CD4-positive, alpha-beta T cell treated with Interleukin-15 for 4 hours (primary cell): ENCODE measurements at places on chromosomes 1 and 21.
A peak's percentile ranks its signal among the peaks of the same experiment; 100 is the strongest.

- DNase-seq, result no peak
Observed at GRCh38 chr1:3978990-3979325, 78.9 kb upstream of the C1orf174 start.

GRCh38 chr1:82215056-82215852, 414.5 kb downstream of the ADGRL2 start:
- no peak for DNase-seq

DNA sequence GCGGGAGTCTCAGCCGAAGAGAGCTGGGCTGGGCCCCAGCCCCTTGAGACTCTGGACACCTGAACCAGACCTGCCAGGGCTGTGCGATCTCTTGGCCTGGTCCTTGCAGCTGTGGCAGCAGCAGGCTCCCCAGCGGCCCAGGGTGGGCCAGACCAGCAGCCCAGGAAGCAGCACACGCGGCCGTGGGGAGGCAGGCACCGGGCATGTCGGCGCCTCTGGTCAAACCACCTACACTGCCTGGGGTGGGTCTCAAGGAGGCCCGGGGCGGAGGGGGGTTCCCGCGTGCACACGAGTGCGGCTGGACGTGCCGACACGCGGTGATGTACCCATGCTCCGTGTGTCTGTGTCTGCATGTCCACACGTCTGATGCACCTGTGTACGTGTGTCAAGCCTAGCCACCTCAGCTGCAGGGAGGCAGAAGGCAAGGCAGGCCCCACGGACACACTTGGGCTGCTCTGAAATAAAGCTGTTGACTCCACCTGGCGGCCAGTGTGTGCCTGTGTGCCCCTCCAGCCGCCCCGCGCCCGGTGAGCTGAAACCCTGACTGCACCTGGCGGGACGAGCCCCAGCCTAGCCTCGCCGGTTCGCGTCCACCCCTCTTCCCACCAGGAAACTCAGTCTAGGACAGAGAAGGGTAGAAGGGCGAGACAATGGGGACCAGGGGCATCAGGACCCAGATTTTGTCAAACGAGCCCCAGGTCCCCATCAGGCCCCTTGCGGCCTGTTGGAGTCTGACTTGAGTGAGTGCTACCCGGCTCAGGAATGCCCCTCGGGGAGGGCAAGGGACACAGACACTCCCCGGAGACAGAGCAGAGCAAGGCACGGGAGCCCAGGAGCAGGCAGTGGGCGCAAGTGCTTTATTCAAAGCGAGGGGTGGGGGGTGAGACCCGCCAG, 11.6 kb downstream of the SCNN1D start:
- DNase-seq, result peak; percentile 69

DNA sequence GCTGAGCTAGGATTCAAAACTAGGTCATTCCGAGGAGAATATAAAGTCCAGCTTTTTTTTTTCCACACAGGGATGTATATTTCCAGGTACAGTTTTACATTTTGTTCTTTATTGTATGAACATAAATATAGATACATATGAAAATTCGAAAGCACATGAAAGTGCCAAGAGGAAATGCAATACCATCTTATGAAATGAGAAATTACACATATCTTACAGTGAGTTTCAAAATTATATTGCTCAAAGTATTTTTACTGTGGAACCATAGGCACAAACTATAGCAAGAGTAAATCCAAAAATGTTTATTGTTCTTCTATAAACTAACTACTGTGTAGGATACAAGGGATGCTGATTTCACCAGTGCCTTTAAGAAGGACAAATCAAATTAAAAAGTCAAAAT, 39.0 kb downstream of the PTPRC start:
- DNase-seq, result no peak

DNA sequence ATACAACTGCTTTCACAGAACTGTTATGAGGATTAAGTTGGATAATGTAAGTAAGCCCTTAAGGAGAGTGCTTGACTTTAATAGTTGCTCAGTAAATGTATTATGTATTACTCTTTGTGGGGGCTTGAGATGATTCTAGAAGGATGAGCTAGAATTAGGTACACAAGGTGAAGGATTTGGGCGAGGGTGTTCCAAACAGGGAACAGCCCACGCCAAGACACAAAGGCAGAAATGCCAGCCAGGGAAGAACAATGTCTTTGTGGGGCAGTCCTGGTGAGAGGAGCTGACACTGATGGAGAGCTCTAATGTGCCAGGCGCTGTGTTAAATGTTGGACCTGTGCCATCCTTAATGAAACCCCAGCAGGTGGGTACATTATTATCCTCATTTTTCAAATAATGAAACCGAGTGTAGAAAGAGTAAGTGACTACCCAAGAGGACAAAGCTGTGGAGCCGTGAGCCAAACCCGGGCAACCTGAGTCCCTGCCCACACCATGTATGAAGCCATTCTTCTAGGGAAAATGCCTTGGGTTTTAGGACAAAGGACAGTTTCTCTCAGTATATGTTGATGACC, 362.4 kb downstream of the HHAT start:
- no peak for DNase-seq

GRCh38 chr1:176205332-176205914, 1.7 kb downstream of the COP1 start:
- no peak for DNase-seq

DNA sequence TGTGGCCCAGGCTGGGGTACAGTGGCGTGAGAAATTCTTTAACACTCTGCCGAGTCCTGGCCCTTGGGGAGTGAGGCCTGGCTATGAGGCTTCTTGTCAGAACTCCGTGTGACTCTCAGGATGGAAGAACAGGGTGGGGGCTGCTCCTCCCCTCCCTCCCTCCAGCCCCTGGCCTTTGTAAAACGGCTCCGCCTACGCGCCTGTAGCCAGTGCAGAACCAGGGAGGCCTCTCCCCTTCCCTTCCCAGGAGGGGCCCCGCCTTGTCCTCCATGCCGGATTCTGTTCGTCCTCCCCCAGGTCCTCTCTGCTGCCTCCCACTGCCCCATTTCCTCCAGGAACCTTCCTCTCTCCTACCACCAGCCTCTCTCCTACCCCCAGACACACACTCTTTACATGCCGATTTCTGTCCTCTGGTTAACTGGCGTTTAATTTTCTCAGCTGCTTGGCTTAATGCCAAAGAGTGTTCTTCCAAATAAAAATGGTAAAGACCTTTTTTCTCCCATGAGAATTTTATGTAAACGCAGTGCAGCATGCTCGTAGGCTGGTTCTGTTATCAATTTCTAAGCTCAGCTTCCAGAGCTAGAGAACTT, 21.0 kb downstream of the PDE9A start:
- no peak for DNase-seq

GRCh38 chr1:22508991-22509390, 54.3 kb upstream of the EPHA8 start:
- DNase-seq, result no peak

- no peak for DNase-seq
Observed at GRCh38 chr1:198876371-198876871, 237.6 kb downstream of the PTPRC start.

DNA sequence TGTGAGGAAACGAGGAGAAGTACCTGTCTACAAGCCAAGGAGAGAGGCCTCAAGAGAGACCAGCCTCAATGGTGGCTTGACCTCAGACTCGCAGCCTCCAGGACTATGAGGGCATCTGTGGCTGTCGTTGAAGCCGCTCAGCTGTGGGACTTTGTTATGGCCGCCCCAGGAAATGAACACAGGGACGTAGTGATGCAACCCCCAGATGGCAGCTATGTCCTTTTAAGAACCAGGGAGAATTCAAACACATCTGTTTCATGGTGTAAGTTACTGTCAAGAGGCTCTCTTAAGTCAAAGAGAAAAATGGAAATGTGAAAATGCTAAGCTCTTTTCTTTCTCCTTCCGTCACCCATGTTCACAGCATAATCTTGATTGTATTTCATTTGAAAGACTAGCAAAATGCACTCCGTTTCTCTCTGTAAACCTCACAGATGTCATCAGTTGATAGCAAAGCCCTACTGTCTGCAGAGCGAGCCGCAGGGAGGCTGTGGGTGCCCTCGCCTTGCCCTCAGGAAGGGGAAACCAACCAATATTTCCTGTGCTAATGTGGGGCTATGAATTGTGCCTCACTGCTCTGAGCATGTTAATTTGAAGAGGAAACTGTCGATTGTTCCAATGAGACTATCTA, 21.3 kb downstream of the UBASH3A start:
- DNase-seq, result peak; percentile 84

- no peak for DNase-seq
Observed at GRCh38 chr1:211643324-211644212, 31.9 kb downstream of the NEK2 start.

DNA sequence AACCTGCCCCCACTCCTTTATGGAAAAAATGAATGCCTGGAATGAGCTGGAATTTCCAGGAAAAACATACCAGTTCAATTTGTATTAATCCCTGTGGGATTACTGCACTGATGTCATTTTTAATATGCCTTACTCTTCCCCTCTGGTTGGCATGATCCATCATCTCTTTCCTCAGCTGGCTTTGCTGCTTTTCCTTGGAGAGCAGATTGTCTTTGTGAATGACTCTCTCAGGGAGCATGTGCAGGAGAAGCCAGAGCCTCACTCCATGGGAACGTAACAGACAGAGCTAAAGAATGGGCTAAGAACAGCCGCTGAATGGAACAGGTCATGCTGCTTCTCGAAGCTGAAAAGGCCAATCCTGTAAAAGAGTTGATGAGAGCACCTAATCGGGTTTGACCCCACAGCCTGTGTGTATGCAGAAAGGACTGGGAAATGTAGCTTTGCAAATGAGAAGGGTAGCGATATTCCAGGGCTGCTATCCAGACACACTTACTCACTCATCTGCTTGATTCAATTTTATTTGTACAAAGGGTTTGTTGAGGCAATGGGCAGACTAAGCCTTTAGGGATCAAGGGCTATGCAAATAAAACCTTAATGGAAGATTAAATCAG, 20.7 kb downstream of the PHC2 start:
- no peak for DNase-seq

DNA sequence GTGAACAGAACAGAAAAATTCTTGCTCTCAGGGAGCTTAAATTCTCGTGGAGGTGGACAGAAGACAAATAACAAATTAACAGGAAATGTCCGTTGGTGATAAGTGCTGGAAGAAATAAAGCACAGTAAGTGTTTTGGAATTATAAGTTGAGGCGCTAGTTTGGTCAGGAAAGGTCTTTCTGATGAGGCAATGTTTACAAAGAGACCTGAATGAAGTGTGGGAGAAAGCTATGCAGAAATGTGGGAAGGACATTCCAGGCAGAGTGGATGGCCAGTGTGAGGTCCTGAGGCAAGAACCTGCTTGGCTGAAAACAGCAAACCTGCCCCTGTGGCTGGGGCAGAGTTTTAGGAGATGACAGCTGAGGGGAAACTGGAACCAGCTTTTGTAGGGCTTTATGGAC, 23.3 kb downstream of the NGF start:
- no peak for DNase-seq

DNA sequence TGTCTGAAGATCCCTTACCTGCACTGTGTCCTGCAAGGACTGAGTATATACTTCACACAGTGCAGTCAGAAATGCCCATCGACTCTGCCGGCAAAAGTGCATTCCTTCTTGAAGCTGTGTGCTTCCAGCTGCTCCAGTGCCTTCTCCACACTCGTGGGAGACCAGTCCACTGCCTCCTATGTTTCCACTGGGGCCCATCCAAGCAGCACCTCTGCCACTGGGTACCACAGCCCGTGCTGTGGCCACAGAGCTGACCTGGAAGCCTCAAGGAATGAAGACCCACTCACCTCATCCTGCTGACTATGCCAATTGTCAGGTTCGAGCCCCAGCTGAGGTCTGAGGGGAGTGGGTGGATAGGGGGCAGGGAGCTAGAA, 108.1 kb downstream of the GDAP2 start:
- no peak for DNase-seq

GRCh38 chr1:199913318-199913717, 114.2 kb upstream of the NR5A2 start:
- no peak for DNase-seq

GRCh38 chr21:45316871-45317397, 29.2 kb upstream of the POFUT2 start:
- DNase-seq, result no peak

DNA sequence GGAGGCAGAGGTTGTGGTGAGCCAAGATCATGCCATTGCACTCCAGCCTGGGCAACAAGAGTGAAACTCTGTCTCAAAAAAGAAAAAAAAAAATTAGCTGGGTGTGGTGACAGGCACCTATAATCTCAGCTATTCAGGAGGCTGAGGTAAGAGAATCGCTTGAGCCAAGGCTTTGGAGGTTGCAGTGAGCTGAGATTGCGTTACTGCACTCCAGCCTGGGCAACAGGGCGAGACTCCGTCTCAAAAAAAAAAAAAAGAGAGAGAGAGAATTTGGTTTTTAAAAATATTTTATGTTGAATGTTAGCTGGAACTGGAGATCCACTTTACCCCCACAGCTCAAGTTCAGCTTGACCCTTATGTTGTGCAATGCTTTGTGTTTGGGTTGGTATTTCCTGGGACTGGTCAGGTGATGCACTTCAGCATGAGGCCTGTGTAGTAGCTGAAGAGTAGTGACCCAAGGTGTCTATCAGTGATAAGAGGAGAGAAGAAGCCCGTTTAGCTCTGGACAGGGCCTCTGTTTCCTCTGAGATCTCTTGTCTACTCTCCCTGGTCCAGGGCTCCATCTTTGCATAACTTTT, 36.8 kb upstream of the MACF1 start:
- no peak for DNase-seq

DNA sequence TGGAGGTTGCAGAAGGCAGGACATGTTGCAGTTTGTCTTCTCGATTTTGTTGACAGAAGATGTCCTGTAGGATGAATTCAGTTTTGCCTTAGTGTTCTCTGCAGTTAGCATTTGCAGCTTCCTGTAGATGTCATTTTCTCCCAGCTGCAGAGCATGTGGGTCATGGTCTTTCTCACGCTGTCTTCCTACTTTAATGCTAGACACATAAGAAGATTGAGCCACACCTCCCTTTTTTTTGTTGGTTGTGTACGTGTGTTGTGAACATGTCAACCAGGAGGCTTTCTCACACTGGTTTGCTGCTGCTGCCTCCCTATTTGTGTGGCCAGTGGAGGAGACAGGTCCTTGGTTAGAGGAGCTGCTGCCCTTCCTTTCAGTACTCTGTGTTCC, 110.7 kb downstream of the VPS13D start:
- DNase-seq, result no peak

- DNase-seq, result no peak
Observed at GRCh38 chr1:42484382-42484781, 21.3 kb downstream of the CCDC30 start.

DNA sequence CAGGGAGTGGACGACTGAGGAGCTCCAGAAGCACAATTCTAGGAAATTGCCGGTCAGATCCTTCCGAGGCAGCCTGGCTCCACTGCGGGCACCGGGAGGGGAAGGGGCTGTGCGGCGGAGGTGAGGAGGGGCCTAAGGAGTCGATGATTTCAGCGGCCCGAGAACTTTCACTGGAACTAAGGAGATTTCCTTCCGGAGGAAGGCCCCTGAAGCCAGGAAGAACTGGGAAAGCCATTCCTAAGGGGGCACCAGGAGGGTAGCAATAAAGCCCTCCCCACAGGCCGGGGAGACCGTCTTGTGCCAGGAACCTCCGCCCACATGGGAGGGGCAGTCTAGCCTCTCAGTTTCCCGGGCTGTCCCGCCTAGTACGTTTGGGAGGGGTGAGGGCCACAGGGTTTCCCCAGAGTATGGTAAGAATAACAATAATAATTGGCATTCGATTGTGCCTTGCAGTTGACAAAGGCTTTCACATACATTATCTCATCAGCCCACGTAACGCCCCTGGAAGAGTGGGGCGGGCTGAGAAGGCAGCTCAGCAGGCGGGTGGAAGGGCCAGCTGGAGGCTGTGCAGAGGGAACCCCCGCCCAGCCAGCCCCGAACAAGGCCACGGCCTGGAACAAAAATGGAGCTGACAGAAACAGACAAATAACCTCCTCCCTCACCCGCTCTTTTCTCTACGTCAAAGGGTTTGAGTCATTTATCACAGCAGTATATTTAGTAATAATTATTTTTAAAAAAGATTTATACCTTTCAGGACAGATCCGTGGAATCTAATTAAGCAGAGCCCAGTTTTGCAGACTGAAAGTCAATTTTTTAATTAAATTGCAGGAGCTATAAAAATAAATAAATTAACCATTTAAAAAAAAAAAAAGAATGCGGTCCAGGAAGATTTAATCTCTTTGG, 19.8 kb downstream of the NPR1 start:
- DNase-seq, result no peak
